Stimulated activated CD4-positive, alpha-beta T cell treated with anti-CD3 and anti-CD28 coated beads, Interleukin-2, amount 100 ng/mL, for 48 hours (primary cell): ENCODE measurements at places on chromosomes 12 and 14.

DNA sequence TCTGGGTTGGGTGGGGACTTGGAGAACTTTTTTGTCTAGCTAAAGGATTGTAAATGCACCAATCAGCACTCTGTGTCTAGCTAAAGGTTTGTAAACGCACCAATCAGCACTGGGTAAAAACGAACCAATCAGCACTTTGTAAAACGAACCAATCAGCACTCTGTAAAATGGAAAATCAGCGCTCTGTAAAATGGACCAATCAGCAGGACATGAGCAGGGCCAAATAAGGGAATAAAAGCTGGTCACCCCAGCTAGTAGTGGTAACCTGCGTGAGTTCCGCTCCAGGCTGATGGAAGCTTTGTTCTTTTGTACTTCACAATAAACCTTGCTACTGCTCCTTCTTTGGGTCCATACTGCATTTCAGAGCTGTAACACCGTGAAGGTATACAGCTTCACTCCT lies 1.7 kb upstream of the ACOT2 start:
- no peak for DNase-seq

- DNase-seq = no peak
These were observed 154.8 kb downstream of the PTCSC3 start for GRCh38 chr14:36021591-36022320.

GRCh38 chr14:50237427-50237826 lies 6.0 kb upstream of the SOS2 start:
- DNase-seq = no peak

- DNase-seq = no peak
These were observed 31.0 kb upstream of the RD3L start for GRCh38 chr14:103973354-103973753.

- DNase-seq = no peak
These were observed 17.1 kb upstream of the BICD1 start for GRCh38 chr12:32089586-32089985.

- DNase-seq = no peak
These were observed 215.7 kb downstream of the KIF21A start for GRCh38 chr12:39227218-39227617.

- no peak for DNase-seq
These were observed 394.5 kb upstream of the GARIN6 start for GRCh38 chr12:99253068-99253467.

GRCh38 chr14:78970677-78971076 lies 800.5 kb downstream of the NRXN3 start:
- no peak for DNase-seq
